ENCODE measurements at places on chromosomes 7 and 10. TPM values are rescaled to one million over a fixed set of nuclear protein-coding genes. Genes with fewer than 3 reads are reported as not detected.

ZNF425 gene
- total RNA-seq, result 1.3 TPM

SDK1 gene
- total RNA-seq, result 0.40 TPM

COL28A1 gene
- total RNA-seq, result 0.98 TPM

NRG3 gene
- total RNA-seq, result not detected

CNNM1 gene
- 26.9 TPM for total RNA-seq

Data from A549 treated with Mapracorat at 1 μM for 4 hours (cell line).